ENCODE measurements at places on chromosomes 7 and 10.

GRCh38 chr10:95782318-95782717 is 26.4 kb downstream of the ENTPD1 start:
- no peak for DNase-seq

- DNase-seq: no peak
Measured at GRCh38 chr10:76070916-76071315, 639.5 kb downstream of the LRMDA start.

- no peak for DNase-seq
Measured at GRCh38 chr10:3330663-3331062, 158.1 kb upstream of the PITRM1 start.

DNA sequence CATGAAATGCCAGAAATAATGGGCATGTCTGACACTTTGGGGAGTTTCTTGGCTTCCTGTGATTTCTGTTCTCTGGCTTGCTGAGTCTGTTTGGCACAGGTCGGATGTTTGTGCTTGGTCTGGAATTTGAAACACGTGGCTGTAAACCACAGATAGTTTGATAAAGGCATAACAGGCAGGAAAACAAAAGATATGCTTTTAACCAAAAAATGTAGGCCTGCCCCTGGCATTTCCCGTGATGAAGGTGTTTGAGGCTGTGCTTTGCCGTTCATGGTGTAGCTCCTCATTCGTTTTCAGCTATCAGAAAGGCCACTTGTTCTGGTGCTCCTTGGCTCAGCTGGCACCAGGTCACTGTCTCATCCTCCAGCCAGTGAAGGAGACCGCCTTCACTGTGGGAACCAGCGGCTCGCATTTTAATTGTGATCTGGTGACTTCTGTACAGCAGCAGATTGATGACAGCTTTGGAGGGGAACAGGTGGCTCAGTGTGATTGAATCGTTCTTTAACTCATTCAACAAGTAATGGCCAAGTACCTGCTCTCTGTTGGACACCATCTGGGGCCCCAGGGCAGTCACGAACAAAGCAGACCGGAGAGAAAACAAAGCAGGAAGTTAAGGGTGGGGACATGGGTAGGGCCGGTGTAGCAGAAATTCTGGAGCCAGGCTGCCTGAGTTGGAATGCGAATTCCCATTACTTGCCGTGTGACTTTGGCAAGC is 111.5 kb downstream of the CCNY start:
- DNase-seq: no peak

DNA sequence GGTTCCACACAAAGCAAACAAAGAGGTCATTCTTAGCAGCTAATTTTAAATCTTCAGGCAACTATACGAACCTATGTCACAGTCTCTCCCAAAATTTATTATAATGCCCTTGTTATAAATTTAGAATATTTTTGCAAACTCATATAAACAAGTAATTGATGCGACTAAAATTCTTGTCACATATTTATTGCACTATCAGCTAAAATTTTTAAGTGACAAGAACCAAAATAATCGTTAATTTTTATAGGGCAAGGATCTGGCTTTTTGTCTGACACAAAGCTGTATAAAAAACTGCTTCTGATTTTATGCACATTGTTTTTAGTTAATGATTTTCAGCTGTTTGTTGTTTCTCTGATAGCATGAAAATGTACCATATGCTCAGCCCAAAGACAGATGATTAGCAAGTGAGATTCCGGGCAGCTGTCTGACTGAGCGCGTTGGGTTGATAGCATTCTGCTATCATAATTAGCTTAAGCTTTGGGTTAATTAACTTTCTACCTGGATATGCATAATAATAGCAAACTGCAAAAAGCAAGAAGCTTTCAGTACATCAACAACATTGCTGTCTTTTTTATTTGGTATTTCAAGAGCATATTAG is 136.0 kb downstream of the MGMT start:
- DNase-seq: no peak

- DNase-seq: no peak
Measured at GRCh38 chr7:116779931-116780330, 82.5 kb upstream of the CAPZA2 start.

- no peak for DNase-seq
Measured at GRCh38 chr7:132577206-132578049, 1.2 kb upstream of the PLXNA4 start.

DNA sequence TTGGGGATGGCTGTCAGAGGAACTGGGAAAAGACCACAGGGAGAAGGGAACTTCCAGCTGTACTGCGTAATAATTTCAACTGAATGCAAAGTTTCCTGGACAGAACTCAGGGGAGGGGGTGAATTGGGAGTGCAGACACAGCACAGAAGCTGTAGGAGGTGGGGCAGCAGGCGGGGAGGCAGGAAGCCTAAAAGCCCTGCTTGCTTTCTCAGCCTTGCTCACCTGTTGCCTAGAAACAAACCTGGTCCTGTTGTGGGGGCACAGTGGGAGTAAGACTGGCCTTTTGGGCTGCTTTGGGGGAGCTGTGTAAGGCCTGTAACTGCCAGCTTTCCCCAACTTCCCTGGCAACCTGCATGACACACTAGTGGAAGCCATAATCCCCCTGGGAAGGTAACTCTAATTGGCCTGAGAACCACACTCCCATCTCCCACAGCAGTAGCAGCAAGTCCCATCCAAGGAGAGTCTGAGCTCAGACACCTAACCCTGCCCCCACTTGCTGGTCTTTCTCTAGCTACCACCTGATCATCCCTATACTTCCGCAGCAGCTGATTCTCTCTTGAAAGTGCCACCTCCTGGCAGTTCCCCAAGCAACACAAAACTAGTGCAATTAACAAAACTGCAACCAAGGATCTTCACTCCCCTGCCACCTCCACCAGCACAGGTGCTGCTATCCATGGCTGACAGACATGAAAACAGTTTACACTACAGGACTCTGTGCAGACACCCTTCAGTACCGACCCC is 1239.3 kb downstream of the SORCS1 start:
- DNase-seq: no peak

DNA sequence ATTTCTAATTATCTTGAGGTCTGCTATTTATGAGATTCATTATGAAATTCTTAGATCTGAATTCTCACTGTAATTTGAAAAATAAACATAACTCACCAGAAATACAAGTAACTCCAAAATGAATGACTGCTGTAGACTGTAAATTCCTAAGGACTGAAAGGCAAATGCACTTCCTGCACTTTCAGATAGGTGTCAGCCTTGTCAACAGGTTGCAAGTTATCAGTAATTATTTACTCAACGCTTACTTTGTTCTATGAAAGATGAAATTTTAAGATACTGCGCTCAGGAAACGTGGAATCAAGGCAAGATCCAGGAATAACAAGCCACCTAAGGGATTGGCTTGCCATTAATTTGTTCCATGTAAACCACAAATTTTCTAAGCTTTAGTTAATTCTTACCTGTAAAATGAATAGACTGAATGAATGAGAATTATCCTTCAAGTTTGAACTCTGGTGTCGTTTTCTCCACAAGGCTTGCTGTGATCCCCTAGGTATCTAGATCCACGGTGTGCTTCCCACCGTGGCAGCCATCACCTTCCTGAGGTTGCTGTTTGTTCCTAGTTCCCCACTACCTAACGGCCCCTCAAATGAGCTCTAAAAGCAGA is 12.6 kb downstream of the DHX32 start:
- no peak for DNase-seq

Measured in stimulated activated CD4-positive, alpha-beta T cell treated with anti-CD3 and anti-CD28 coated beads, Interleukin-1b, Interleukin-23, amount 100 ng/mL, for 1 hour (primary cell).